ENCODE measurements at places on chromosomes 5 and 9. TPM values are rescaled to one million over a fixed set of nuclear protein-coding genes. Genes with fewer than 3 reads are reported as not detected.

DNA sequence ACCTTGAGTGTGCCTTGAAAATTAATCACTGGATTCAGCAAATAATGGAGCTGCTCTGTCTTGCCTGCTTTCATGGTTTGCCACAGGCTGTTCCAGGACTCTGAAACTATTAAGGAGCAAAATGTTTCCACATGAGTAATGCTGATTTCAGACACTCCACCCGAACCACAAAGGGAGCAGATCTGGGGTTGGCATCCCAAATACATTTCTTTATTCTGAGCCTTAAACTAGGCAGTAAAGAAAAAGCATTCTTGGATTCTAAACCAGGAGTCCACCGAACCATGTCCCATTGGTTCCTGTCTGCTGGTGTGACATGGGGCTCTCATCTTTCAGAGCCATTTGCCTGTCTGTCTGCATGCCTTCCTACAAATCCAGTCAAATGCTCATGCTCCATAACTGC lies 10.1 kb upstream of the C1QTNF3 start:
- no peak for DNase-seq

DNA sequence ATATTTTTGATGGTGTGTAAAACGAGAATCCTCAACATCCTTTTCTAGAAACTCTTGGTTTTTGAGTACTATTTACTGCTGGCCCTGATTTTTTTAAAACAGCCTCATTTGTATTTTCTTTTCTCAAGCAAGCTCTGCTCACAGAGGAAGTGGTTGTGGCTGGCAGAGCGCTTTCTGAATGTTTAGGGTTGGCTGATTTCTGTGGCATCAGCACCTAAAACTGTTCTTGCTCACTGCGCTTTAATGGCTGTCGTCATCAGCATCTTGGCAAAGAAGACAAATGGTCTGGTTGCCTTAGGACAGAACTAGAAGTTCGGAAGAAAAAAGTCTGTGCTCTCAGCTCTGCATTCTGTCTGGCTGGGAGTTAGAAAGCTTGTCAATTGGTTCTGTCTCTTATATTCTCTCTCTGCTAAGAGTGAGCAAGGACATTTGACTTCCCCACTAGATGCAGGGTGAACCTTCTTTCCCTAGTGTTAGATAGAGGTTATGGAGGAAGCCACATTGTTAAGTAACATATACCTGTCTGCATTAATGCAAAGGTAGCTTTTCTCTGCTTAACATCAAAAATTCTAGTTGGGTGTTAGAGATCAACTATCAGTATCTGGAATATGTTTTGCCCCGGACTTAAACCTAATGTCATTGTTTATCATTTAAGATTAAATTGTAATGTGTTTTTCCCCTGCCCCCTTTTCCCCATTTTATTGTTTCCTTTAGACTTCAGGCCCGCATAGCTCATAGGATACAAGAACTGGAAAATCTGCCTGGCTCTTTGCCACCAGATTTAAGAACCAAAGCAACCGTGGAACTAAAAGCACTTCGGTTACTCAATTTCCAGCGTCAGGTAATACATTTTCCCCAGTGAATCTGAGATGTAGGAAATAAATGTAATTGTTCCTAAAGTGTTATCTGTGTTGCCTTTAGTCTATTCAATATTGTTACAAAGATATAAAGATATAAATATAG lies 39.0 kb downstream of the SMARCA2 start:
- peak; percentile 73 for DNase-seq

FBN2 gene
- total RNA-seq = 0.61 TPM

LMX1B gene
- not detected for total RNA-seq

- no peak for DNase-seq
Observed at GRCh38 chr5:127428276-127428675, 89.2 kb upstream of the PRRC1 start.

OBP2B gene
- total RNA-seq = not detected

DNA sequence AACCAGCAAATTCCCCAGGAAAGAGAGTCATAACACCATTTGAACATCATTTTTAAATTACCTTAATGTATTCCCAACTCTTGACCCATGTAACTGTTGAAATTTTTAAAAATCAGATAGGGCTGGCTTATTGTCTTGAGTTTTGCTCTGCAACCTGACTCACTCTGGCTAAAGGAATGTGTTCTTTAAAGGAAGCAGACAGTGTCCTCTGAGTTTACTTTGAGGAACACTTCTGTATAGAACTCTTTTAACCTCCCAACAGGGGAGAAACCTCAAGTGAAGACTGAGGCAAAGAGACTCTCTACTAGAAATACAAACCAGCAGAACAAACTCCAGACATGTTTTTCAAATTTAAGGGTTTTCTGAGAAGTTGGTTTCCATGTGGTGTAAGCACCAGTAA lies 248.9 kb downstream of the CWC27 start:
- DNase-seq = no peak

- no peak for DNase-seq
Observed at GRCh38 chr5:56817263-56818014, 2.1 kb downstream of the MAP3K1 start.

- DNase-seq = no peak
Observed at GRCh38 chr5:29185558-29185957, 2007.9 kb upstream of the CDH6 start.
